ENCODE measurements at places on chromosomes 5 and 9.

DNA sequence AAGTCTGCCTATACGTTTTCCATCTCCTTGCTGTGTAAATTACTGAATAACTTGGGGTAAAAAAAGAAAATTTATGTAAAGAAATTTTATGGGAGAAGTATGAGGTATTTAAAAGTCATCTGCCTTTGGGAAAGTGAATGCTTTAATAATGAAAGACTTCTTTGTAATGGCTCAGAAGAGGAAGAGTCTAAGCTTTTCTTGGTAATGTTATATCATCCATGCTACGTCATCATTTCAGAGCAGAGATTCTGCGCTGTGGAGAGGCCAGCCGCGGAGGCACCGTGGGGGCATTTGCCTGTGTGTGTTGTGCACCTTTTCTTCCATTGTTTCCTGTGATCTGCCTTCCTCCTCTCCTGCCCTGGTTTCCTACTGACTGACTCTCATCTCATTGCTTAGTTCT is 78.2 kb downstream of the GOLM1 start:
- no peak for DNase-seq

DNA sequence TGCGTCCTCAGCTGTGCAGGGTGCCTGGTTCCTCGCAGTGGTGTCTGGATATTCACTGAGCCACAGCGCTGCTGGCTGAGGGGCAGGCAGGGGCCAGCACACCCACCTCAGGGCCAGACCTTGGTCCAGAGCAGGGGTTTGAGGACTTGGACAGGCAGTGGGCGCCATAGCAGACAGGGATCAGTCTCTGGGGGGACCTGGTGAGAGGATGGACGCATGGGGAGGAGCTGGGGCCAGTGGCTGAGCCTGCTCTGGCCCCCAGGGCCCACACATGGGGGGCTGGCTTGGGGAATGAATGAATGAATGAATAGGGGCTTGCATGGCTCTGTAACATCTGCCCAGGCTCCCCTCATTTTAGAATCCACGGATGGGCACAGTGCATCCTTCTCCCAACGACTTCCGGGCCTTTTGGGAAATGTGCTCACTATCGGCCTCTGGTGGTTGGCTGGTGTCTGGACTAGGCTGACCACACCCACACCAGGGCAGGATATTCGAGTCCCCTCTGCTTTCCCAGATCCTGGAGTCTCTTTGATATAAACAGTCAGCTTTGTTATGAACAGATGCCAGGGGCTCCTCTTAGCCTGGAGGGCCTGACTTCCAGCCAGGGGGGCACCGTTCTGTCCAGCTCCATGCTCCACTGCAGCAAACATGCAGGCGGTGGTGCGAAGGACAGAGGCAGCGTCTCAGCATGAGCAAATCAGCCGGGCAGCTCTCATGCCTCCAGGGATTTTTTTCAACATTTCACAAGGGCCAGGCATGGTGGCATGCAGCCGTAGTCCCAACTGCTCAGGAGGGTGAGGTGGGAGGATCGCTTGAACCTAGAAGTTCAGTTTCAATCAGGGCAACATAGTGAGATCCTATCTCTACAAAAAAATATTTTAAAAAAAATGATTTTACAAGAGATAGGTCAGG is 62.6 kb downstream of the NEK6 start:
- DNase-seq: peak; percentile 11

DNA sequence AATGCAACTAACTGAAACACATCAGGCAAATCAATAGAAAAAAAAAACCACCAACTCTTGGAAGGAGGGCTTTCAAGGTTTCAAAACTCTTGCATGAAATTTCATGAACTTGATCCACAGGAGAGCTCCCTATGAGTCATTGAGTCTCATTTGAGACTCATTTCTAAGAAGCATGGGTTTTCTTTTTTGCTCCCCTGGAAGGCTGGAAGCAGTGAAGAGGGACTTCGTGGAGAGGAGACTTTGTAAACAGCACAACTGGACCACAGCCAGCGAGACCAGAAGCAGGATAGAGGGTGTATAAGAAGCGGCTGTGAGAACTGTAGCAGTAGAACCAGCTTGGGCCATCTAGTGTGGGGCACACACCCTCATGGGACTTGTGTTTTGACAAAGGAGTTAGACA is 41.2 kb upstream of the RAPGEF1 start:
- no peak for DNase-seq

- no peak for DNase-seq
Observed at GRCh38 chr9:123058834-123059233, 25.4 kb downstream of the GPR21 start.

- no peak for DNase-seq
Observed at GRCh38 chr5:181187500-181188213, 17.3 kb downstream of the TRIM7 start.

DNA sequence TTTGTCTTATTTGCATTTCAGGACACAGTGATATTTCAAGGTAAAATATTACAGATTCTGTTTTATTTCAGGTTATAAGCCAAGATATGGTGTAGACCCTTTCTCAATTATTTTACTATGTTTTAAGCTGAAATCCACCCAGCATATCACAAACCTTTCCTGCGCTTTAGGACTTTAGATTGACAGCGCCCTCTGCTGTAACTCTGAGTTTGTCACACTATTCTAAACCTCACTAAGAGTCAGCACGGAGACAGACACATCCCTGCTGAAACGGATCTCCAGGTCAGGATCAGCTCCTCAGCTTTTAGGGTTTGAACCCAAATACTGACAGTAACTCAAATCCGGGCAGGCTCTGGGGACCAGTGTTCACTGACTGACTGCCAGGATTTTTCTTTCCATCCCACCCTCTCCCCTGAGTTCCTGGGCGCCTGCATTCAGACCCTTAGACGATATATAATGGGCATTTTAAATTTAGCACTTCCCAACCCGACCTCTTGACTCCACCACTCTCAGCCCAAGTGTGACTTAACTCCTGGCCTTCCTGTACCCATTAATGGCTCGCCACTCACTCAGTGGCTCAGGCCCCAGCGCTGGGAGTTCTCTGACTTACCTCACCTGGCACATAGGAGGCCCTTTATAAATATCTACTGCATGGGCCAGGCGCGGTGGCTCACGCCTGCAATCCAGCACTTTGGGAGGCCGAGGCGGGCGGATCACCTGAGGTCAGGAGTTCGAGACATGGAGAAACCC is 33.5 kb downstream of the TLX3 start:
- no peak for DNase-seq

- DNase-seq: no peak
Observed at GRCh38 chr5:2752059-2752820, 763 bp upstream of the IRX2 start.

DNA sequence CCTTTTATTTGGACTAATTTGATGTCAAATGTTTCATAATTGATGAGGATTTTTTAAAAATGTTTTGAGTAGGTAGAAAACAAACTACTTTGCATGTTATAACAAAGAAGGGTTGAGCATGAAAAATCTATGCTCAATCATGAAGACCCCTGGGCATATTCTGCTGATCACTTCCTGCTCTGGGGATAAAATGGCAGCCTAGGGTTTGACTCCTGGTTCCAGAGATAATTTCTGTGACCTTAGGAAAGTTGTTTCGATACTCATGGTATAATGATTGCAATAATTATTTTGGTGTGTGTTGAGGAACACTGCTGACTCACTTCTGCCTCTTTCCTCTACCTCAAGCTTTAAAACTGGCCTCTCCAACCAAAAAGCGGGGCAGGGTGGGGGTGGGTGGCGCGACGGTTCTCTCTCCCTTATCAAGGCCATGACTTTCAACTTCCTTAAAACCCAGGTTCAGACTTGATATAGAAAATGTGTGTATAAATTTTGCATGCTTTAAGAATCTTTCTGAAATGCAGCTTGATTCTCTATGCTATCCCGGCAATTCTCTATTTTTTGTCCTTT is 6.0 kb upstream of the PIP5K1B start:
- no peak for DNase-seq

DNA sequence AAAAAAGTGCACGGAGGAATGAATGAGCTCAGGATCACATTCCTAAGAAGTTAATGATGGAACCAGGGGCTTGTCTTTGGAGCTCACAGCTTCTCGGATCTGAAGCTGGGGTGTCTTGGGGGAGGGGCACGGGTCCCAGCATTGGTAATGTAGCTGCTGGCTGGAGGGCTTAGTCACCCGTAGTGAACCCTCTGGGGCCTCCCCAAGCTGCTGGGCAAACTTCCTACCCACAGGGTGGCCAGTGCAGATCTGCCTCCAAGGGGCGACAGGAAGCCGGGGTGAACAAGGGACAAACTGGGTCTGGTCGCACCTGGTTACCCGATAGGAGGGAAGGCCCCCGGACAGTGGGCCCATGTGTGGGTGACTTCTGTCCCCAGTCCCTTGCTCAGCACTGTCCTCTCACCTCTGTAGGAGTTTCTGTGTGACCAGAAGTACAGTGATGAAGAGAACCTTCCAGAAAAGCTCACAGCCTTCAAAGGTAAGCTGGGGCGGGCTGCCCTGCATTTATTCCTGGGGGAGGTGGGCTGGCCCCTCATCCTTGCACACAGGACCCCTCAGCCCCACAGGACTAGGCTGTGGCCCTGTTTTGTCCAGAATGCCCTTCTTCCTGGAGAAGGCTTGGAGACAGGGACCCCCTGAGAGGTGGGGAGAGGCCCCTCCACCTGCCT is 14.1 kb upstream of the NUP214 start:
- DNase-seq: no peak

- DNase-seq: no peak
Observed at GRCh38 chr5:132639706-132640130, 18.3 kb upstream of the IL13 start.

GRCh38 chr9:135971892-135972291 is 10.7 kb upstream of the UBAC1 start:
- no peak for DNase-seq

- DNase-seq: no peak
Observed at GRCh38 chr9:123089790-123090189, 56.3 kb downstream of the GPR21 start.

GRCh38 chr9:89864731-89865130 is 259.9 kb downstream of the GADD45G start:
- no peak for DNase-seq

DNA sequence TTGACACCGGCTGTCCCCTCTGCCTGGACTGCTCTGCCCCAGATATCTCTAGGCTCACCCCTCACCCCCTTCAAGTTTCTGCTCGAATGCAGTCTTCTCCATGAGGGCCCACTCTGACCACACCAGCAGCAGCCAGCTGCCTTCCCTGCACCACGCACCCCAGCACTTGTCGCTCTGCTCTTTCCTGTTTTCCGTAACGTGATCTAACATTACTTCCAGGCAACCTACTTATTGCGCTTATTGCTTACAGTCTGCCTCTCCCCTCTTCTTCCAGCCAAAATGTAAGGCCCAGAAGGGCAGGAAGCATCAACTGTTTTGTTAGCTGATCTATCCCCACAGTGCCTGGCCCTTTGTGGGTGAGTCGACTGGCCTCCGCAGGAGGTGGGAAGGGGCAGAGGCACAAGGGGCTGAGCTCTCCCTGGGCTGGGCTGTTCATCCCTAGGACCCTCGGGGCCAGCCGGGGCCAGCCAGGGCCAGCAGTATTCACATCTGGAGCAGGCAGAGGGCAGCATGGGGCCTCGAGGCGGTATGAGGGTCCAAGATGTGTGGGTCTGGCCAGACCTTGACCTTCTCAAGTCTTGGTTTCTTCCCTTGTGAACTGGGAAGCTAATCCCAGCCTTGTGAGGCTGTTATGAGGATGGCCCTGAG is 11.6 kb upstream of the DBN1 start:
- DNase-seq: no peak

Data from NK-92 treated with Interleukin-12 subunit alpha and Interleukin-12 subunit beta, amount 100 ng/mL, for 24 hours (cell line).